ENCODE measurements at places on chromosomes 5 and 9. TPM values are rescaled to one million over a fixed set of nuclear protein-coding genes. Genes with fewer than 3 reads are reported as not detected.

DNA sequence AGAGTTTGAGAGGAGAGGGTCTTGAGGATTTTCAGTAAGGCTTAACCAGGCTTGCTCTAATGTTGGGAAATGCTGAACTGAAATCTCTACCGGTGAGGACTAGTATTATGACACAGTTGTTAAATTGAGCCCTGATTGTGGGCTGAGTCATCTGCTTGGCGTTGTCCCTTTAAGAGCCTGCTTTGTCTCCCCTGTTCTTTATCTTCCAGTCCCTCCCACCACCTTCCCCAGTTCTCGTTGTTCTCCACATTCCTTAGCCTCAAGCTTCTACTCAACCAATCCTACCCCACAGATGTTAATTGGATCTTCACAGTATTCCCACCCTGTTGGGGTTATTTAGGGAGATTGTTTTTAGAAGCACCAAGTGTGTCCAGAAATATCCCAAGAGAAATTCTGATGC, 57.6 kb downstream of the ANKRD55 start:
- no peak overlapping the region for H3K4me3 ChIP-seq
- H3K27me3 ChIP-seq, result no peaks in the 10 kb centered on the region
- DNase-seq, result no peak
- no peaks in the 10 kb centered on the region for H3K4me1 ChIP-seq
- no peaks in the 10 kb centered on the region for H3K36me3 ChIP-seq

DNA sequence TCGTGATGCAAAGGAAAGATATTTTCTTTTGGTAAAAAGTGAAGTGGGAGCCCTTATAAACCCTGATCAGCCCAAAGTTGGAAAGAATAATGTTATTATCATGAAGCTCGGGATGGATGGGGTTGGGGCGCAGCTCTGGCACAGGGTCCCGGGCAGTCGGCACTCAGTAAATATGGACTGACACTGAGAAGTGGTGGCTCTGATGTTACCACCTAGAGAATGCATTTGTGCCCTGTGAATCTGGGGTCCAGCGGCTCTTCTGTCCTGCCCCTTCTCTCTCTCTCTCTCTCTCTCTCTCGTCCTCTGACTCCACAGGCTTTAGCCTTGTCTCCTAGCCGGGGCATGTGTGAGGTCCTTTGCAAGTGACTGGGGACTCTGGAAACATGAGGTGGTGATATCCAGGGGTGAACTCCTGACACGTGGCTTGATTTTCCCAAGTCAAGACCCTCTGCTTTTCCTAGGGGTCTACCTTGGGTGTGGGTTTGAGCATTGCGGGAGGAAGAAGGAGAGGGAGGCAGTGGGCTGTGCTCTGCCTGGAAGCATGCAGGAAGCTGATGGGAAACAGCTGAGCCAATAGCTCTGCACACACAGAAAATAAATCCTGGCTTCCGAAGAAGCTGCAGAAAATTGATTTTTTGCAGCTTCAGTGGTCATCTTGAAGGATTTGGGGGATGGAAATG, 162.7 kb downstream of the MACROH2A1 start:
- no peaks in the 10 kb centered on the region for H3K27me3 ChIP-seq
- no peak overlapping the region for H3K27ac ChIP-seq
- DNase-seq, result no peak
- H3K36me3 ChIP-seq, result no peaks in the 10 kb centered on the region
- H3K4me1 ChIP-seq, result no peaks in the 10 kb centered on the region
- no peak overlapping the region for H3K4me3 ChIP-seq

GRCh38 chr5:173237875-173238220, 2.8 kb upstream of the NKX2-5 start:
- DNase-seq, result no peak
- H3K36me3 ChIP-seq, result no peaks in the 10 kb centered on the region
- peaks cover 17% of the 10 kb centered on the region for H3K4me1 ChIP-seq
- no peak overlapping the region for H3K27ac ChIP-seq
- H3K27me3 ChIP-seq, result peaks cover 60% of the 10 kb centered on the region
- H3K4me3 ChIP-seq, result no peak overlapping the region

DNA sequence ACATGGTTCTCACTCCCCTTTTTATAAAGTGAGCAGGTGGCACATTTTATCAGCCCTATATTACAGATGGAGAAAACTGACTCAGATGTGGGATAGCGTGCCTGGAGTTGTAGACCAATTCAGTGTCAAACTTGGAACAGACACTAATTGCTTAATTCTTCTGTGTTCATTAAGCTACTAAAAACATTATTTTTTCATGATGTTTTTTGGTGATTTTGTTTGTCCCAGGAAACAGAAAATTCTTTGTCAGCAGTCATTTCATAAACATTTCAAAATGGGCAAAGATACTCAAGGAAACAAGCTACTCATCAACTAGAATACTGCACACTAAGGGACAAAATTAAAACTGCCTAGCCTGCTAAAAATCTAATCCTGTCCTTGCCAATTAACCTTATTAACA, 2.2 kb downstream of the ABHD17B start:
- peaks cover 12% of the 10 kb centered on the region for H3K4me1 ChIP-seq
- DNase-seq, result no peak
- no peak overlapping the region for H3K27ac ChIP-seq
- H3K36me3 ChIP-seq, result no peaks in the 10 kb centered on the region

GRCh38 chr9:6243746-6244145, 28.1 kb downstream of the IL33 start:
- no peaks in the 10 kb centered on the region for H3K4me1 ChIP-seq
- DNase-seq, result no peak
- no peaks in the 10 kb centered on the region for H3K36me3 ChIP-seq
- no peaks in the 10 kb centered on the region for H3K27me3 ChIP-seq
- no peak overlapping the region for H3K4me3 ChIP-seq

DNA sequence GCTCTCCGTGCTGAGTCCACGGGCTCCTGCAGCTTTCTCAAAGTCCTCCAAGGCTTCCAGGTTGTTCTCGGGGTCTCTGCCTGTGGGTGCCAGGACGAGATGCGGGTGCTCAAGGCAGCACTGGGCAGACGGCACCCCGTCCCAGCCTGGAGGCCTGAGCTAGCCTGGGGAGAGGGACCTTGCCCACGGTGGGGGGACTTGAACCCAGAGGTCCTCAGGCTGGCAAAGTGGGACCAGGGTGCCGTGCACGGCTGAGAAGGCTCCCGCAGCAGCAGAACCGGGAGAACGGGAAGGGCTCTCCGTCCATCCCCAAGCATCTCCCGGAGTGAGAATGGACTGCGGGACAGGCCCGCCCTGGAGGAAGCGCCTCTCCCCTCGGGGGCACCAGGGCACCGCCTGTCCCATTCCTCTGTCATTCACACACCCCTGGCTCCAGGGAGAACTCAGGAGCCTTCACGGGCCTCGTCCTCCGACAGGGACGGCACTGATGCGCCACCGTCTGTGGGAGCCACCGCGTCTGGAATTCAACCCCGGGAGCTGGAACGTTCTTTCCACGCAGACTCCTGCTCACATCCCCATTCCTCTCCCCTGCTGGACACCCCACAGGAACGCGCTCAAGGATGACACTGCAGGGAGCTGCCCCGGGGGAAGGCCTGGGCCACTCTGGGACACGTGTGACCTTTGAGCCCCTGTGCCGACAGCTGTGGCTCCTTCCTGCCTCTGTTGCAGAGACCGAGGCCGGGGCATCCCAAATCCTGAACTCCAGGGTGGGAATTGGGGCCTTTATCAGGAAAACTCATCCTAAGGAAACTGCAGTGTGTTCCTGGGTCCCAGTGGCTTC, 16.3 kb upstream of the OBP2B start:
- no peaks in the 10 kb centered on the region for H3K36me3 ChIP-seq
- no peak for DNase-seq
- H3K4me1 ChIP-seq, result no peaks in the 10 kb centered on the region
- H3K4me3 ChIP-seq, result no peak overlapping the region
- no peaks in the 10 kb centered on the region for H3K27me3 ChIP-seq
- no peak overlapping the region for H3K27ac ChIP-seq

GRCh38 chr9:22214021-22214420, 204.9 kb upstream of the CDKN2B start:
- no peaks in the 10 kb centered on the region for H3K36me3 ChIP-seq
- no peak overlapping the region for H3K27ac ChIP-seq
- no peak for DNase-seq

GRCh38 chr9:10806868-10807267, 194.1 kb upstream of the PTPRD start:
- no peak overlapping the region for H3K4me3 ChIP-seq
- H3K36me3 ChIP-seq, result no peaks in the 10 kb centered on the region
- no peak overlapping the region for H3K27ac ChIP-seq
- no peaks in the 10 kb centered on the region for H3K27me3 ChIP-seq
- H3K4me1 ChIP-seq, result no peaks in the 10 kb centered on the region

Gene STKLD1
- 1.1 TPM for total RNA-seq

Gene GABRP
- total RNA-seq, result not detected

Gene ANKRD34B
- not detected for total RNA-seq

Gene FOXD4L5
- not detected for total RNA-seq

Gene MZB1
- 2.0 TPM for total RNA-seq

Measured in natural killer cell (primary cell).